ENCODE measurements at places on chromosomes 16 and 17.
A peak's percentile ranks its signal among the peaks of the same experiment; 100 is the strongest.

GRCh38 chr16:9219813-9220212, 128.4 kb downstream of the HAPSTR1 start:
- no peak for DNase-seq

DNA sequence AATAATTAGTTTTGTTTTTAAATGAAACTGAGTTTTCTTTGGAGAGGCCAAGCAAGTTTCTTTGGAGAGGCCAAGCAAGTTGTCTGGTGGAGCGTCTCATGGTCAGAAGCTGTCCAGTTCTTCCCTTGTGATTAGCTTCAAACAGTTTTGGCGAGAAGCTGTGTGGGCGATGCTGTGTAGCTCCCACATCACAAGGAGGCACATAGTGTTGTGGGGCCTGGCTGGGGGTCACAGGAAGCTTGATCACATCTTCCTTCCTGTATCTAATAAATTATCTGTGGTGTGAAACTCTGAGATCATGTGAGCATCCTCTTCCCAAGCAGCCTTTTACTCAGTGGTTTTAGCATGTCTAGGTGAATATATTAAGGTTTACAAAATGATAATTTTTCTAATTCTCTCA, 33.9 kb downstream of the SPECC1 start:
- no peak for DNase-seq

GRCh38 chr17:9928601-9929333, 23.7 kb upstream of the RCVRN start:
- DNase-seq = peak; percentile 24

DNA sequence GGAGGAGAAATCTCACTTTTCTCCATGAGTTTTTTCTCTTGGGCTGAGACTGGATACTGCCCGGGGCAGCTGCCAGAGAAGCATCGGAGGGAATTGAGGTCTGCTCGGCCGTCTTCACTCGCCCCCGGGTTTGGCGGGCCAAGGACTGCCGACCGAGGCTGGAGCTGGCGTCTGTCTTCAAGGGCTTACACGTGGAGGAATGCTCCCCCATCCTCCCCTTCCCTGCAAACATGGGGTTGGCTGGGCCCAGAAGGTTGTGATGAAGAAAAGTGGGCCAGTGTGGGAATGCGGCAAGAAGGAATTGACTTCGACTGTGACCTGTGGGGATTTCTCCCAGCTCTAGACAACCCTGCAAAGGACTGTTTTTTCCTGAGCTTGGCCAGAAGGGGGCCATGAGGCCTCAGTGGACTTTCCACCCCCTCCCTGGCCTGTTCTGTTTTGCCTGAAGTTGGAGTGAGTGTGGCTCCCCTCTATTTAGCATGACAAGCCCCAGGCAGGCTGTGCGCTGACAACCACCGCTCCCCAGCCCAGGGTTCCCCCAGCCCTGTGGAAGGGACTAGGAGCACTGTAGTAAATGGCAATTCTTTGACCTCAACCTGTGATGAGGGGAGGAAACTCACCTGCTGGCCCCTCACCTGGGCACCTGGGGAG, 19.1 kb downstream of the NGFR start:
- no peak for DNase-seq

GRCh38 chr17:78343543-78344201, 16.2 kb downstream of the SOCS3 start:
- DNase-seq = no peak

Data from brain microvascular endothelial cell (primary cell).